Activated CD4-positive, alpha-beta memory T cell treated with anti-CD3 and anti-CD28 coated beads, Interleukin-2, amount 10 ng/mL, durations not matched to agents 7 days and 5 days (primary cell): ENCODE measurements at places on chromosomes 3 and 15. TPM values are rescaled to one million over a fixed set of nuclear protein-coding genes. Genes with fewer than 3 reads are reported as not detected.
A peak's percentile ranks its signal among the peaks of the same experiment; 100 is the strongest.

CPLX3 gene
- total RNA-seq = not detected

SFMBT1 gene
- 30.0 TPM for total RNA-seq

LMAN1L gene
- 0.48 TPM for total RNA-seq

DNA sequence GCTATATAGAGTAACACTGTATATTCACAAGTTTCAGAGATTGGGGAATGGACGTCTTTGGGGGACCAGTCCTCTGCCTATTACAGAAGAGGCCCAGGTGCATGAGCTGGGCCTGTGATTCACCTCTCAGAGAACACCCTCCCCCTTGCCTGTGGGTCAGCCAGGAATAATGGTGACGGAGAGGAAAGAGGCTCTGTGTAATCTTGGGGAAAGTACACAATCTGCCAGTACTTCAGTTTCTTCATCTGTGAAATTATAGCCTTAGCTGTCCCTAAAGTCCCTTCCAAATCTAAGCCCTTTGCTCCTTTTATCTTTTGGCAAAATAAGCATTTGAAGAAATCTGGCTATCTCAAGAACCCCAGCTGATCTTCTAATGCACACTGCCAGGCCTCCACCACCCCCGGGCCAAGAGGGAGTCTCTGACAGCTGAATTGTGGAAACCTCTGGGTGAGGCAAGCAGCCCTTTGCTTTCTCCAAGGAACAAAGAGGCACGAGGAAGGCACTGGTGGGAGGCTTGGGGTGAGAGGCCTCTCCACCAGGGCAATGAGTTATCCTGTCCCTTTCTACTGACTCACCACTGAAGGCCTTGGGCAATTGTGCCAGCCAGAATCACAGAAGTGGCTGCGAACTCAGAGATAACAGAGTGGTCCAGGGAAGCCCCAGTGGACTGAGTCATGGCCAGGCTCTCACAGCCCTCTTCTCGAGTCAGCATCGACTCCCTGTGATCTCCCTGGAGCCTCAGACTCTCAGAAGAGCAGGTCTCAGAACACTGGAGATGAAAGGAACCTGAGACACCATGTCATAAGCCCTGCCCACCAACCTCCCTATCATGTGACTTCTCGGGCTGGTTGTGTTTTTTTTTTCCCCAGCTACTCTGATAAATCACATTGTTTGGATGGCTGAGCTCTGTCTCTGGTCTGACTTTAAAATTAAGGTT lies 31.8 kb downstream of the CCNL1 start:
- peak overlapping the region; percentile 99 for H3K27ac ChIP-seq
- no peaks in the 10 kb centered on the region for H3K36me3 ChIP-seq
- peak overlapping the region; percentile 60 for H3K4me3 ChIP-seq

DNA sequence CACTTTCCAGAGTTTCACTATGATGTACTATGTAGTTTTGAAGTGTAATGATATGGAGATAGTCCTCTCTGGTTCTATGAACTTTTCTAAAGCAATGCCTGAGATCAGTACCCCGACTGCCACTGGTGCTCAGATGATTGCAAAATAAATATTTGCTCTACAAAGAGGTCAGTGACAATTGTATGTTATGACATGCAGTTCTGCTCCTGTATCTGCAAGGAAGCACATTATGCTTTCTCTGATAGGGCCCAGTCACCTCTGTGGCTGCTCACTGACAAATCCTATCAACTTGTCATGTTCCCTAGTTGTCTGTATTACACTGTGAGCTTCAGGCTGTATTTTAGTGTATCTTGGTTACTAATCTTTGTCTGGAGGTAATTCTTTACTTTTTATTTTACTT lies 362.6 kb downstream of the ROBO1 start:
- no peak overlapping the region for H3K27ac ChIP-seq
- H3K27me3 ChIP-seq = no peaks in the 10 kb centered on the region
- DNase-seq = no peak
- no peaks in the 10 kb centered on the region for H3K36me3 ChIP-seq
- no peak overlapping the region for H3K4me3 ChIP-seq

DNA sequence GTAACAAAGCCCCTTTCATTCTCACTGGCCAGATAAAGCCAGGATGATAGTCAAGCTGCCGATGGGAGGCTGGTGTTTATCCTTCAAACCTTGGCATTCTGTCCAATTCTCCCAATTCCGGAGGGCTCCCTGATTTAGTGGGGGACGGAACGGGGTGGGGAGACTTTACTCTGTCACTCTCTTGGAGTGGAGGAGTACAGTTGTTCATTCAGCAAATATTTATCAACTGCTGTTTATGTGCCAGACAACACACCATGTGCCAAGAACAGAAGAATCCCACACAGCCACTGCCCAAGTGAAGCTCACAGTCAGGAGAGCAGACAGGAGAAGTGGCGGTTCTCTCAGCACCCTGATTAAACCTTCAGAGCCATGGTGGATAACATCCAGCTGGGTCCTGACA lies 63.3 kb downstream of the WNT5A start:
- H3K27ac ChIP-seq = no peak overlapping the region
- H3K27me3 ChIP-seq = no peaks in the 10 kb centered on the region
- H3K36me3 ChIP-seq = no peaks in the 10 kb centered on the region
- no peak overlapping the region for H3K4me3 ChIP-seq

ALDH1A3 gene
- not detected for total RNA-seq

FSIP1 gene
- total RNA-seq = 0.88 TPM

NTRK3 gene
- total RNA-seq = not detected

GRCh38 chr15:77499087-77499760 lies 78.5 kb downstream of the HMG20A start:
- H3K27ac ChIP-seq = no peak overlapping the region
- H3K36me3 ChIP-seq = no peaks in the 10 kb centered on the region
- no peak for DNase-seq
- H3K27me3 ChIP-seq = no peaks in the 10 kb centered on the region

- no peak for DNase-seq
- no peaks in the 10 kb centered on the region for H3K27me3 ChIP-seq
- H3K27ac ChIP-seq = no peak overlapping the region
- H3K36me3 ChIP-seq = no peaks in the 10 kb centered on the region
Observed at GRCh38 chr15:80712956-80713355, 17.8 kb downstream of the ABHD17C start.

GRCh38 chr3:101634591-101635196 lies 42.2 kb downstream of the ZBTB11 start:
- no peaks in the 10 kb centered on the region for H3K27me3 ChIP-seq
- H3K36me3 ChIP-seq = no peaks in the 10 kb centered on the region
- H3K4me3 ChIP-seq = no peak overlapping the region
- no peak overlapping the region for H3K27ac ChIP-seq
- DNase-seq = no peak

MEGF11 gene
- not detected for total RNA-seq

DNA sequence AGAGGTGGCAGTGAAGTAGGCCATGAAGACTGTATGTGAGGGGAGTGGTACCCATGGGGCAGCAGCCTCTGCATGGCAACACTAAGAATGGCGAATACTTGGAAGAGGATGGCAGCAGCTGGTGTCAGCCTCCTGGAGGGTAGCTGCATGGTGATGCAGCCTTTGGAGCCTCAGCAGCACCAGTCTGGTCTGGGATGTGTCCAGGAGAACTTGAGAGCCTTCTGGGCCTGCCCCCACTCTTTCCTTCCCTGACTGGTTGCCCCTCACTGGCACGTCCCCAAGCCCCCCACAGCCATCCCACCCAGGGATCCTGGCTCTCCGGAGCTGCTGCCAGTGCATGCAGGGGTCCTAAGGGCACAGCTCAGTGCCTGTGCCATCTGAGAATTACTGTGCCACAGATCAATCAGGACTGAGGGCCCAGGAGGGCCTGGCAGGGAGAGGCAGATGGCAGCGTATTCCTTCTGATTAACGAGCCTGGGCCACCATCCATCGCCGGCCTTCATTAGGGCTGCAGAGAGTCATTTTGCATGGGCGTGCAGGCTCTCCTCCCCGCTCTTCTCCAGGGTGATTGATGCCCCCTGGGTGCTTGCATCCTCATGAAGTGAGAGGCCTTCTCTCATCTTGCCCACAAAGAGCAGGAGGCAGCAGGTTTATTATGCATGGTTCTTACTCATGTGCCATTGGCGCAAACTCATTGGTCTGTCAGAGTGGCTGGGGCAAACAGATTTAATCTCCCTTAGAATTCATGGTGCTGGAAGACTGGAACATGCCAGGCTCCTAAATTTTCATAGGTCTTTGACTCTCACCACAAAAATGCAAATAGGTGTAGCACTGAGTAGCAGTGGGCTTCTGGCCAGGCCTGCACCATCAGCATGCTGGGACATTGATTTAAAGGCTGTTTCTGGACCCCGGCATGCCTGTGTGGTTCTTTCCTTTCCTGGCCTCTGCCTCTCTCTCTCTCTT lies 116.8 kb downstream of the EPHB1 start:
- no peaks in the 10 kb centered on the region for H3K36me3 ChIP-seq
- H3K27ac ChIP-seq = no peak overlapping the region
- H3K4me3 ChIP-seq = no peak overlapping the region
- DNase-seq = no peak

- H3K4me1 ChIP-seq = peaks cover 1% of the 10 kb centered on the region
- no peaks in the 10 kb centered on the region for H3K27me3 ChIP-seq
- H3K27ac ChIP-seq = no peak overlapping the region
- no peak overlapping the region for H3K4me3 ChIP-seq
- H3K36me3 ChIP-seq = peaks cover 43% of the 10 kb centered on the region
Observed at GRCh38 chr3:182902236-182902635, 78.1 kb downstream of the DCUN1D1 start.

DNA sequence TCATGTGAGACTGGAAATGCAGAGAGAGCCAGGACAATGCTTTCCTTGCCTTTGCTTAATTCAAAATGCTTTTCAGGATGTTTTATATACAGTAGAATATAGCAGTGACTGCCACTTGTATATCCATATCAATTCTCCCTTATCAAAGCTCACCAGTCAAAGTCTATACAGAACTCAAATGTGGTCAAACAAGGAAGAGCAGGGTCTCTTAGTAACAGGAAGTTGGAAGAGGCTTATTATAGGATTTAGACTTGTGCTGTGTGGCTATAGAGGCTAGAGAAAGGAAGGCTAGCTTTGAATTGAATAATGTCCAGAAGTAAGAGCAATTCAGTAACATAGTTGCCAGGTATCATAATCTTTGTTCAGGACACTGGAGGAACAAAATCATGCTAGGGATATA lies 4.4 kb upstream of the SI start:
- DNase-seq = no peak
- no peak overlapping the region for H3K4me3 ChIP-seq
- no peaks in the 10 kb centered on the region for H3K36me3 ChIP-seq
- H3K4me1 ChIP-seq = no peaks in the 10 kb centered on the region
- H3K27ac ChIP-seq = no peak overlapping the region

DNA sequence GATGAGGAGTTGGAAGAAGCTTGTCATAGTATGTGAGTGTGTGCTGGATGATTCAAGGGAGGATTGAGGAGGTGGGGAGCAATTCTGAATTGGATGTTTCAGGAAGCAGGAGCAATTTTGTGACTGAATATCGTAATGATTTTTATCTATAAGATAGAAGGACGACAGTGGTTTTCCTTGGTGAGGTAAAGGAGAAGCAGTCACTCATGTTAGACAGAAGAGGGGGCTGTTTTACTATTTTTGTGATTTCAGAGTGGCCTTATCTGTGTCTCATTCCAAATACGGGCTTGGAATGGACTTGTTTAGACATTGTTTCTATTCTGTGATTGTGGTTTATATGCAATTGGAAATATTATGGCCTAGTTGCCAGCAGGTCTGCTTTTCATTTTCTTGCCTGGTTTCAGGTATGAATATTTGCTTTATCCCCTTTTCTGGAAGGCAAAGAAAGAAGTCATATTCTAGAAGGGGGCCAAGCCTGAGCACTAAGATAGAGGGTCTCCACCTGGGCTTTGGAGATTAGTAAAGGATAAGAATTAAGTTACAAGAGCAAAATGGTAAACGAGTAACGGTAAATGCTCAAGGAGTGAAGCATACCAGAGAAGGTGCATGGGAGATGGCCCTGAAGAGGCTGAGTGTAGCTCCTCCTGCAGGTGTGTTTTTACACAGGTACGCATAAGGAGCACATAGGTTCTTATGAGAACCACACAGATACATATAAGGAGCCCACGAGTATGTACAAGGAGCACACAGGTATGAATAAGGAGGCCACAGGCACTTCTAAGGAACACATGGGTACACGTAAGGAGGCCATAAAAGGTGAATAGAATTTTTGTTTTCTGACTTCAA lies 124.6 kb upstream of the KCNAB1 start:
- no peak overlapping the region for H3K4me3 ChIP-seq
- peaks cover 10% of the 10 kb centered on the region for H3K27me3 ChIP-seq
- no peak for DNase-seq

ARL8B gene
- 45.7 TPM for total RNA-seq

- no peak overlapping the region for H3K27ac ChIP-seq
- no peak overlapping the region for H3K4me3 ChIP-seq
- no peaks in the 10 kb centered on the region for H3K36me3 ChIP-seq
- no peak for DNase-seq
- peaks cover 30% of the 10 kb centered on the region for H3K27me3 ChIP-seq
Observed at GRCh38 chr3:125398952-125399351, 23.8 kb upstream of the ZNF148 start.

DNA sequence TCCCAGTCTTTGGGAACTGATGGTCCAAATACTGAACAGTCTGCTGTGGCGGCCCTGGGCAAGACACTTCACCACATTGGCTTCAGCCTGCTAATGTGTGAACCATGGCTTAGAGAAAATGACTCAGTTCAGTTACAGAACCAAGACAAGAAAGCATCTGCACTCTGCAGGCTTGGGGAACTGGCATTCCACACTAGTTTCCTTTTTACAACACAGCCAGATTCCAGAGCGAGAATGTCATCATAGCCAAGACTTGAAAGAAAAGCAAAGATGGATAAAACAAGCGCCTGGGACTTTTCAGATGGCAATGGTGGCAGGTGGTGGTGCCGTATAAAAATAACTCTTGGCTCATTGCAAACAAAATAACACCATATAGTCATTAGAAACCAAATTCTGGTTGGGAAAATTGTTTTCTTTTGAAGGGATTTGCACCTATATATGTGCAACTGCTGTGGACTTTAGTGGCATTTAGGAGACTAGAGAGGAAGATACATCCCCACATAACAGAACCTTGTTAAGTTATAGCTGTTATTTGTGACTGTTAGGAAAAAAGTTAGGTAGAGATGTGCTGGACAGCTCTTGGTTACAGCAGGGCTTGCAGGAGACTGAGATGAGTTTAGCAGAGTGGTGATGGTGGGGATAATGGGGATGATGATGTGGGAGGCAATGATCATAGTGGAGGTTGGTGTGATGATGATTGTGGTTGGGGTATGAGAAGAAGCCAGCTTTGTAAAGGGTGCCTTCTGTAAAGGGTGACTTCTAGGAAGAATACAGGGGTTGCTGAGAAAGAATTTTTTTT lies 273.6 kb downstream of the THRB start:
- no peaks in the 10 kb centered on the region for H3K36me3 ChIP-seq
- peaks cover 10% of the 10 kb centered on the region for H3K27me3 ChIP-seq
- H3K4me3 ChIP-seq = no peak overlapping the region
- no peaks in the 10 kb centered on the region for H3K4me1 ChIP-seq
- DNase-seq = no peak
- no peak overlapping the region for H3K27ac ChIP-seq

- H3K27me3 ChIP-seq = no peaks in the 10 kb centered on the region
- H3K4me1 ChIP-seq = no peaks in the 10 kb centered on the region
- H3K27ac ChIP-seq = no peak overlapping the region
- H3K36me3 ChIP-seq = no peaks in the 10 kb centered on the region
- DNase-seq = no peak
Observed at GRCh38 chr3:3260870-3261269, 81.4 kb upstream of the CRBN start.

C3orf38 gene
- total RNA-seq = 32.6 TPM
